ENCODE measurements at places on chromosomes 5 and 9.

DNA sequence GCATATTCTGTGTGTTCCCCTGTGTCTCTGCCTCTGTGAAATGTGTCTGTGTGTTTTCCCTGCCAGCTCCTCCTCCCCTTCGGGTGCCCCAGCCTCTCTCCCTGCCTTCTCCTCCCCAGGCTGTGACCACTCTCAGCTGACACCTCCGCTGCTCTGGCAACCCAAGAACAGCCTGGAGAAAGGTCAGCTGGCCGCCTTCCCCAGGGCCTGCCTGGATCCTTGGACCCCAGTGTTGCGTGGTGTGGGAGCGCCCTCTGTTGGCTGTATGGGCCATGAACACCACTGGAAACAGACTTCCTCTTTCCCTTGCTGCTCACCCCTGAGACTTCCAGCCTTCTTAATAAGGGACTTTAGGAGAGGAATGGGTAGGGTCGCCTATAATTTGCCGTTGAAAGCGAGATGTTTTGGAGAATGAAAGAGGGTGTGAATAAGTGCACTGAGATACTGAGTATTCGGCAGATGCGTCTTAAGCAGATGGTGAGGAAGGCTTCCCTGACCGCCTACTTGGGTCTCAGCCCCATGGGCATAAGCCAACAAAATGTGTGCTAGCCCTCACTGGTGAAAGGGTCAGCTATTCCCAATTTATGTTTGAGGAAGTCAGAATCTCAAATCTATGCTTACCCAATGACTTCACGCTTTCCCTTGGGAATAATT is 114.9 kb upstream of the TRIM32 start:
- DNase-seq: peak; percentile 81

GRCh38 chr5:2986301-2986700 is 234.8 kb upstream of the IRX2 start:
- DNase-seq: no peak

- no peak for DNase-seq
Observed at GRCh38 chr5:176788941-176789872, 21.2 kb upstream of the UNC5A start.

GRCh38 chr5:108581026-108581425 is 166.7 kb upstream of the FER start:
- DNase-seq: no peak

DNA sequence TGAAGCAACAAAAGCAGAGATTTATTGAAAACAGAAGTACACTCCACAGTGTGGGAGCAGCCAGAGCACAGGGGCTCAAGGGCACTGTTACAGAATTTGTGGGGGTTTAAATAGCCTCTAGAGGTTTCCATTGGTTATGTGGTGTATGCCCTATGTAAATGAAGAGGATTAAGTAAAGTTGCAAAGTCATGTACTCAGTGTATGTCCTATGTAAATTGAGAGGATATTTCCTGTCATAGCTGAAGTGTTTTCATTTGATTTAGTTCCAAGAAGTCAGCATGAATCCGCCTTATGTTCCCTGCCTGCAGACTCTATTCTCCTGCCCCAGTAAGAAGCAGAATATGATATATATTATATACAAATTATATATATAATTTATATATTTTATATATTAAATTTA is 966.0 kb upstream of the COX7C start:
- no peak for DNase-seq

DNA sequence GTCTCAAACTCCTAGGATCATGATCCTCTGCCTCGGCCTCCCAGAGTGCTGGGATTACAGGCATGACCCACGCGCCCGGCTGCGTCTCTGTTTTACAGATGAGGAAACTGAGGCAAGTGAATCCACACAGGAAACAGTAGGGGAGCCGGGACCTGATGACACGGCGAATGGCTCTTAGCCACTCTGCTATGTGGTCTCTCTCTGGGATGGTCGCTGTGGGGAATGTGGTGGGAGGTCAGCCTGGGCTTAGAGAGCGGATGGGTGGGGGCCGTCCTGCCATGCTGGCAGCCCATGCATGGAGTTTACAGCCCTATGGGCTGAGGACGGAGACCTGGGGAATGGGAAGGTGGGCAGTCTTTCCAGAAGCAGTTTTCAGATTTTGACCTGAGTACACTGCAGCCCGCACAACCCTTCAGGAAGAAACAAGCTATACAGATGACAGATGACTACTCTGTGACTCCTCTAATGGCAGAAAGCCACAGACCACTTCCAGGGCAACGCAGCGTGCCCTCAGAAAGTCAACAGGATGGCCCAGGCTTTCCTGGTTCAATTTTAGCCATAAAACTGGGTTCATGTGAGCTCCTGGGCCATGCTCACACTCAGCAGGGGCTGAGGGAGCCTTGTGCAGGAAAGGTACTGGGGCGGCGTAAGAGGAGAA is 136.1 kb upstream of the RAPGEF1 start:
- no peak for DNase-seq

DNA sequence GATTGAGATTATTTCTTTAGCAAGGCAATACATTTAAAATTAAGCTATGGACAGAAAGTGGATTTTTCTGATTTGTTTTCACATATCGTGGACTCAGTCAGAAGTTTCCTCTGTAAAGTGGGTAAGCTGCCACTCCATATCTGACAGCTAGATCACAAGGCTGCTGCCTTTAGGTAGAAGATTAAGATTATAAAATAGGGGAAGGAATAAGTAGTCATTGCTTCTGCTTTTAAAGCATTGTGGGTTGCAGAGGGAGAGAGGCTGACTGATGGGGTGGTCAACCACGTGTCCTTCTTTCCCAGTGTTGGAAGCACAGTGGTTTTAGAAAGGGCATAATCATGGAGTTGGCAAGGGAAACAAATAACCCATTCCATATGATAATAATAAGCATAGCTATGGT is 74.3 kb upstream of the MOCS2 start:
- no peak for DNase-seq

GRCh38 chr9:18605766-18606180 is 131.8 kb downstream of the ADAMTSL1 start:
- DNase-seq: no peak

DNA sequence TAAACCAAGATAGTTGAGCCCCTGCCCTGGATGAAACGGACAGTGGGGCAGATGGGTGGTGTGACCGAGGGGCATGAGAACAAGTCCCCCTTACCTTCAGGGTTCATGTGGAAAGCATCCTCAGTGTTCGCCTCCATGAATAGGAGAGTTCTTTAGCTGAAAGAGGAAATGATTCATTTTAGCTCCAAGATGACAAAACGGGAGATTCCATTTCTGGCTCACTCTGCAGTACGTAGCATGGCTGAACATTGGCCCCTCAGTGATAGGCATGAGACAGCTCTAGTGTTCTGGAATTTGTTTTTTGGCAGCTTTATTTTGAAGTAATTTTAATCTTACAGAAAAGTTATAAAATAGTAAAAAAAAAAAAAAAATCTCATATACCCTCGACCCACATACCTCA is 70.2 kb upstream of the AGXT2 start:
- DNase-seq: no peak

DNA sequence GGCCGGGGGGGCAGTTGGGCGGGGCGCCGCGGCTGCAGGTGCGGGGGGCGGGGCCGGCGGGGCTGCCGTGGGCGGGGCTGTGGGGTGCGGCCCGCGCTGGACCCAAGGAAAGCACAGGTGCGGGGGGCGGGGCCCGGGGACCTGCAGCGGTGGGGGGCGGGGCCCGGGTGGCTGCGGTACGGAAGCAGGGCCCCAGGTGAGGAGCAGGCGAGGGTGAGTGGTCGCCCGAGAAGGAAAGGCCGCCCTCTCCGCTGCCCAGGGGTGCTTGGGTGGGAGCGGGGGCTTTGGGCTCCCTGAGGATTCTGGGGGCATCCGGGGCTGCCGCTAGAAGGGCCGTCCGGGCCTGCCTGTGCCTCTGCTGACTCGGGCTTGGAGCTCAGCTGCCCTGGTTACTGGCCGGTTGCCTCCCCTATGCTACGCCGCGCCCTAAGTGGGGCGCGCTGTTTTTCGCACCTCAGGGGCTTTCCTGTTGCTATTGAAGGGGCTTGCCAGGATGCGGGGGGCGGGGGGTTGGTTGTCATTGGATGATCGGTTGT is 767 bp downstream of the RALGPS1 start:
- no peak for DNase-seq

- no peak for DNase-seq
Observed at GRCh38 chr5:83562071-83562606, 90.6 kb downstream of the VCAN start.

DNA sequence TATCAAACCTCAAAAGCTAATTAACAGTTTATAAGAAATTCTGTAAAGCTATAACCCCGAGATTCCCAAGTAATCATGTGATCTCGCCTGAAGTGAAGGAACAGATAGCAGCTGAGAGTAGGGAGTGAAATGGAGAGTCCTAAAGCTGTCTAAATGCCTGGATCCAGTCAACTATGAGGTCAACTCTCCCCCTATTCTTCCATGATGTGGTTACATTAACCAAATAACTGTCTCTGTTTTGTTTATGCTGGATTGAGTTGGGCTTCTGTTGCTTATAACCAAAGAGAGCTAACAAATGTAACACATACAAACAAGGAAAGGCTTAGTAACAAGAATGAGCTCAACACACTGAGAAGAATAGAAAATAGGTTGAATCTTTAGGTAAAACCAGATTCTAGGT is 41.6 kb downstream of the GKAP1 start:
- DNase-seq: no peak

DNA sequence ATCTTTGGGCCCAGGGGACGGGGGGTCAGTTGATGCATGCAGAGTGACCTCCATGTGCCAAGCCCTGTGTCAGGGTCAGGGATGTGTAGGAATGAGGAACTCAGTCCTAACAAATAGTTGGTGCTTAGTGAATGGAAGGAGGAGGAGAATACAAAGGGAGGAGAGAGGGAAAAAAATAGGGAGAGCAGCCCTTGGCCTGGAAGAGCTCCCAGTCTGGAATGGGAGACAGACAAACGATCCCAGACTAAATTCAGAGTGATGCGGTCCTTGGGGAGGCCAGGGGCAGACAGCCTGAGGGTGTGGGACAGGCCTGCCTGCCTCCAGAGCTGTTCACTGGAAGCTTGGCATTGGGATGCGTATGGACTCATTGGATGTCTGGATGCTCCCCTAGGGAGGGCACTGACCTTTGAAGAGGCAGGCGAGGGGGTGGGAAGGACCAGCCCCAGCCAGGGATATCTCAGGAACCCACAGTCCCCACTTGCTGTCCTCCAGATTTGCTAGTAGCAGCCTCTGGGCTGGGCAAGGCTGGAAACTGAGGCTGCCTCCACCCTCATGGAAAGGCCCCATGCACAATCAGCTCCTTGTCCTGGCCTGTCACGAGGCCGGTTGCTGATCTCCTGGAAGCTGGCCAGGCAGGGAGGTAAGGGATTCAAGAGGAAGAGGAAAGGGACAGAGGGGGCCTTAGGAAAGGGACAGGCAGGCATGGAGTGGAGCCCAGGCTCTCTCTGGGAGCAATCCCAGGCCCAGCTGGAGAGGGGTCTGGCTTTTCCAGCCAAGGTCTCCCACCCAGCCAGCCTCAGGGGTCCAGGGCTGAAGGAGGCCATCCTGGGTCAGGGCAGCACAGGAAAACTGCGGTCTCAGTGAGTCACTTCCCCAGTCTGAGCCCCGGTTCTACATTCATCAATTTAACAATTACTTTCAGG is 69.0 kb upstream of the GGTA1 start:
- no peak for DNase-seq

- no peak for DNase-seq
Observed at GRCh38 chr5:145680767-145681166, 154.4 kb downstream of the PRELID2 start.

DNA sequence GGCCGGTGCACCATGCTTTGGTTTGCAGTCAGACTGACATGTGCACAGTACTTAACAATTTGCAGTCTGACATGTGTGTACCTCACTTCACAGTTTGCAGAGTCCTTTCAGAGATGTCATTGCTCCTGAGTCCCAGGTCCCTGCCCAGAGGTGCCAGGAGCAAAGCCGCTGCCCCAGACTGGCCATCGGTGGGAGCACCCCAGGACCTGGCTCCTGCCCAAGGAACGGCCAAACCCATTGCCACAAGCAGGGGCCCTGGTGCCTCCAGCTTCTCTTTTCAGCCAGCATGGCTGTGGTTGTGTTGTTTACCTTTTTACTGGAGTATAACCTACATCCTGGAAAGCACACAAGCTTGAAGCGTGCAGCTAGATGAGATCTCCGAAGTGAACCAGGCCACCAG is 28.6 kb downstream of the RASGEF1C start:
- no peak for DNase-seq

DNA sequence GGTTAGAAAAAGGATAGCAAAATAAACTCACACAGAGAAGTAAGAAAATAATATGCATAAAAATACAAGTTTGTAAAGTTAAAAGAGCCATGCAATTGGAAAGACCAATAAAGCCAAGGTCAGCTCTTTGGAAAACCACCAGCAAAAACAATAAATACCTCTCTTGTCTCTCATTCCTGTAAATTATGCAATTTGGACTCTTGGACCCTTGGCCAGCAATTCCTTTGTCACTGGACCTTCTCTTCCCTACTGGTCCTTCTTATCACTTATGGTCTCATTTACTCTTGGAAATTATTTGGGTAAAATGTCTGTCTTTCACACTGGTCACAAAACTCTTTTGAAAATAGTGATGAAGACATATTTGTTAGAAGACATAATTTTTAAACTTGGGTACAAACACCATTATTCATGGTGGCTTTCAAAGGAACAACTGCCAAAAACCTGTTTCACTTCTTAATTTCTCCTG is 379.5 kb downstream of the TMEM232 start:
- DNase-seq: no peak

- no peak for DNase-seq
Observed at GRCh38 chr5:44862808-44863207, 54.1 kb downstream of the MRPS30 start.

DNA sequence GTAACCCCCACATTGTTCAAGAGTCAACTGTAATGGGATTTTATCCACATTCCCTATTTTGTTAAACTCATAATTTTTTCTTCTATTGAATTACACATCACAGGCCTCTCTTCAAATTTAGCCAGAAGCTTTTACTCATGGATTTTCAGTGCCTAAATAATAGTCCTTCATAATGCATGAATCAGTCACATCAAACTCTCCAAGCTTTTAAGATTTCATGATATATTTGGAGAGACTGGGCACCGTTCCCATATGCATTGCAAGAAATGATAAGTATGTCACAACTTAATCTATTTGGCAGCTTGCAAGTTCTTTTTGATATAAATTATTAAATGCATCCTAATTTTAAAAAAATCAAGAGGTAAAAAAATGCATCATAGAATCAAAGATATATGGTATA is 465.9 kb downstream of the DMAC1 start:
- no peak for DNase-seq

DNA sequence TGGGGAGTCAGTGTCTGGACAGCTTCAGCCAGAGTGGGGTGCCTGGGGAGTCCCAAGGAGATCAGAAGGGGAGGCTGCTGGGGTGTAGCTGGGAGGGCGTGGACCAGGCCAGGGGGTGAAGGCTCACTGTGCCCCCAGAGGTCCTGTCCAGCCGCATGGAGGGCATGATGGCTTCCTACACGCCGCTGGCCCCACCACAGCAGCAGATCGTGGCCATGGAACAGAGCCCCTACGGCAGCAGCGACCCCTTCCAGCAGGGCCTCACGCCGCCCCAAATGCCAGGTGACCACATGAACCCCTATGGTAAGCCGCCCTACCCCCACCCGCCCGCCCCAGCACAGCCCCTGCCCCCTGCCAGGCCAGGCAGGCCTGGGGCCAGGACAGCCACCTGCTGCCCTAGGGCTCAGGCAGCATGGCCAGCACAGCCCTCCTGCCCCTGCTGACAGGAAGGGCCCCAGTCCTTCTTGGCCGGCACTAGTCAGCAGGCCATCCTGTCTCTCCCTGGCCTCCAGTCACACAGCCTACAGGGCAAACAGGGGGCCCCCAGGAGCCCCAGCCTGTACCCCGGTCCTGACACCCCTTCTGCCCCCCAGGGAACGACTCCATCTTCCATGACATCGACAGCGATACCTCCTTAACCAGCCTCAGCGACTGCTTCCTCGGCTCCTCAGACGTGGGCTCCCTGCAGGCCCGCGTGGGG is 82.1 kb downstream of the LMX1B start:
- DNase-seq: no peak

- peak; percentile 39 for DNase-seq
Observed at GRCh38 chr5:30040488-30041118, 1152.9 kb upstream of the CDH6 start.
